ENCODE measurements at places on chromosomes 16 and 17.

GRCh38 chr17:80811181-80812105 lies 180.2 kb upstream of the CHMP6 start:
- no peak for DNase-seq

DNA sequence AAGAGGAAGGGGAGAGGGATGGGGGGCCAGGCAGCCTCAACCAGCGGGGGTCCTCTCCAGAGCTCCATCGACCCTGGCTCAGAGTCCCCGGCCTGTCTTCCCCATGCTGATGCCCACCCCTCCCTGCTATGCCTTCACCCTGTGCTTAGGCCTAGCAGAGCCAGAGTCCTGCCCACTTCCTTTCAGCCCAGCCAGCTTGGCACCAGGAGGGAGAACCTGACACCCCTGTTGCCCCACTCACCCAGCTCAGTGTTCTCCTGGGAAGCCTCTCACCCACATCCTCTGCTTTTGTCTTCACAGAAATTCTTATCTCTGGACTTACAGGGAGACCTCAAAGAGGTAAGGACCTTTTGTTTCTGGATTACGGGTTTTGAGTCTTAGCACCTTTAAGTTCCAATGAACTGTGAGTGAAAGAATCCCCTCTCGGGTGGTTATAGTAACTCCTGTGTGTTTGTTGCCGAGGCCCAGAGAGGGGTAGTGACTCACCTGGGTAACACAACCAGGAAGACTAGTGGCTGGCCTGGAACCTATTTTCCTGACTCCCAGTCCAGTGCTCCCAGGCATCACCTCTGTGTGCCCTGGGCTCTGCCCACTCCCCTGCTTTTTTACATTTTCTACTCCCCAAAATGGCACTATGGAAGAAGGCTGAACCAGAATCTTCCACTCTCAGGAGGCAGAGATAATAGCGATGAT lies 53.3 kb downstream of the CES1 start:
- DNase-seq = no peak

- DNase-seq = no peak
These were observed 3.0 kb downstream of the PHF12 start for GRCh38 chr17:28948342-28948741.

GRCh38 chr16:21950782-21951521 lies 2.2 kb upstream of the UQCRC2 start:
- peak; percentile 64 for DNase-seq

DNA sequence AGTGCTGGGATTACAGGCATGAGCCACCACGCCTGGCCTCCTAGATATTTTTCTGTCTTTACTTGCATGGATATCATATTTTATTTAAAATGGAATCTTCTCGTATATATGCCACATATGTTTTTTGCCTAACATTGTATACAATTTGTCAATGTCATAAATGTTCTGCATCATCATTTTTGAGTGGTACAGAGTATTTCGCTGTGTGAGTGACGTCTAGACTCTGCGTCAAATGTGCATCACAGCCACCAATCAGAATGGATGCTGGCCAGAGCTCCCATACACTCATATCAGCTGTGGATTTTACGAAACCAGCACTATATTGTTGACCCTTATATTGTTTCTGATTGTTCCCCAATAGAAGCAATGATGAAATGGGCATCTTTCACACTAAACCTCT lies 57.2 kb downstream of the ERCC4 start:
- DNase-seq = no peak

- DNase-seq = no peak
These were observed 16.2 kb downstream of the DLG4 start for GRCh38 chr17:7203391-7203790.

DNA sequence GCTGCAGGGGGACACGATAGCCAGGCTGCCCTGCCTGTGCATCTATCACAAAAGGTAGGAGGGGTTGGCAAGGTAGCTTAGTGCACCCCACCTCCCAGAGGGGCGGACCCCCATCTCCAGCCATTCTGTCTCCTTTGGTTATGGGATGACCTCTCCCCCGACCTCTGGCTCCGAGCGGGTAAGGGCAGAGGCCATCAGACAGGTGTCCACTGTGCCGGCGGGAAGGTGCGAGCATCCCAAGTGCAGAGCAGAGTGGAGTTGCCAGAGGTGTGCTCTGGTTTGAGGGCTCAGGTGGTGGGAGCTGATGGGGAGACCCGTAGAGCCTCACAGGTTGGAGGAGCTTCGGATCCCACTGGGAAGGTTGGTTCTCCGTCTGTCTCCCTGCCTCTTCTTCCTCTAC lies 11.7 kb downstream of the LDHD start:
- no peak for DNase-seq

DNA sequence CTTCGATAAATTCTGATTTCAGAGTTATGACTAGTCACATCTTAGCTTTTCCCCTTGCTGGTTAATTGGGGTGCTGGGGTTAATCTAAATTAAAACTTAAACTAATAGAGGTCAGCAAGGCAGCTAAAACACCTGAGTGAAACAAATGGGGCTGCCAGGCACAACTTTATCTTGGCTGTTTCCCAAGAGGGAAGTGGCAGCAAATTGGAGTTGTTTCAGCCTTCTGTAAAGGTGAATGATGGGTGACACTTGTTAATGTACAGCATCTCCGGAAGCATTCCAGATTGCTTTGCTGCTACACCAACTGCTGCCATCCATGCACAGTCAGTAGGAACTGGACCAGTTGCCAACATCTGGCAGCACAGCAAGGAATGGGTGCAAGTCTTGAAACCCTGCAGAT lies 43.9 kb downstream of the AATF start:
- DNase-seq = no peak

DNA sequence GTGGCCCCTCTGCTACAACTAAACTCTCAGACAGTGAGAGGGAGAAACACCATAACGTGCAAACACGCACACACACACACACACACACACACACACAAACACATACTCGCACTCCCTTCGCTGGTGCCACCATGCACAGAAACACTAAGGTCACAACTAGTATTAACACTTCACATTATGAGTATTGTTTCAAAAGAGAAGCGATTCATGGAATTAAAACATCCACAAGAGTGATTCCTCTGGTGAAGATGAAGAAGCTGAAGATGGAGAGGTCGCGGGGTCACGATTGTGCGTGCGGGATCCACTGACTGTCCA lies 7.1 kb upstream of the GHDC start:
- no peak for DNase-seq

DNA sequence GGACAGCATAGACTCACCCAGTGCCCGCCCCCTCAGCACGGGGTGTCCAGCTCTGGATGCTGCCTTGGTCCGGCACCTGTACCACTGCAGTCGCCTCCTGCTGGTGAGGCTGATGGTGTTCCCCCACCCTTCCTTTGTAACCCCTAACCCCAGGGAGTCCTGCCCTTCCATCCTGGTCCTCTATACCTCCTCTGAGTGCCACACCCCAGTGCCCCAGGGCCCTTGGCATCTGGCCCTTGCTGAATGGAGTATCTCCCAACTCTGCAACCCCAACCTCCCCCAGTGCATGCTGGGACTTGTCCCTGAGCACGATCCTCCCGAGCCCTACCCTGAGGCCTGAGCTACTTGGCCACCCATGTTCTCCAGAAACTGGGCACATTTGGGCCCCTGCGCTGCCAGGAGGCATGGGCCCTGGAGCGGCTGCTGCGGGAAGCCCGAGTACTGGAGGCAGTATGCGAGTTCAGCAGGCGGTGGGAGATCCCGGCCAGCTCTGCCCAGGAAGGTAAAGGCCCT lies 15.8 kb downstream of the RIPOR1 start:
- DNase-seq = no peak

DNA sequence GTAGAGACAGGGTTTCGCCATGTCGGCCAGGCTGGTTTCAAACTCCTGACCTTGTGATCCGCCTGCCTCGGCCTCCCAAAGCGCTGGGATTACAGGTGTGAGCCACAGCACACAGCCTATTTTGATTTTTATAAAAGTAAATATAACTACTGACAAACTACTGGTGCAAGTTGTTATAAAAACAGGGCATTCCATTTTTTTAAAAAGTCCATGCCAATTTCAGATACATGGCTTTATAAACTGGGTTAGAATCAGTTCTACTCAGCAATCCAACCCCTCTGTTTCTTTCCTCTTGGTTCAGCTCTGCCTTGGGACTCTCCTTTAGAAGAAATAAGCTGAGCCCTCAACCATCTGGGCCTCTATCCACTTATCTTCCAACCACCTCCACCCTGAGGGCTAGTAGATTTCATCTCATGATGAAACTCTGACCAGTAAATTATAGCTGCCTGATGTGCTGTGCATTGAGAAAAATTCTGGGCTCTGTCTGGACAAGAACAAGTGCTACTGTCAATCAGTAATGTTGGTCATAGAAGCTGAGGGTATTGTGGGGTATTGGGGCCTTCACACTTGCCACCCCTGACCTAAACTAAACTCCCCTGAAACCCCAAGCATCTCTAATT lies 10.2 kb downstream of the RANBP10 start:
- no peak for DNase-seq

DNA sequence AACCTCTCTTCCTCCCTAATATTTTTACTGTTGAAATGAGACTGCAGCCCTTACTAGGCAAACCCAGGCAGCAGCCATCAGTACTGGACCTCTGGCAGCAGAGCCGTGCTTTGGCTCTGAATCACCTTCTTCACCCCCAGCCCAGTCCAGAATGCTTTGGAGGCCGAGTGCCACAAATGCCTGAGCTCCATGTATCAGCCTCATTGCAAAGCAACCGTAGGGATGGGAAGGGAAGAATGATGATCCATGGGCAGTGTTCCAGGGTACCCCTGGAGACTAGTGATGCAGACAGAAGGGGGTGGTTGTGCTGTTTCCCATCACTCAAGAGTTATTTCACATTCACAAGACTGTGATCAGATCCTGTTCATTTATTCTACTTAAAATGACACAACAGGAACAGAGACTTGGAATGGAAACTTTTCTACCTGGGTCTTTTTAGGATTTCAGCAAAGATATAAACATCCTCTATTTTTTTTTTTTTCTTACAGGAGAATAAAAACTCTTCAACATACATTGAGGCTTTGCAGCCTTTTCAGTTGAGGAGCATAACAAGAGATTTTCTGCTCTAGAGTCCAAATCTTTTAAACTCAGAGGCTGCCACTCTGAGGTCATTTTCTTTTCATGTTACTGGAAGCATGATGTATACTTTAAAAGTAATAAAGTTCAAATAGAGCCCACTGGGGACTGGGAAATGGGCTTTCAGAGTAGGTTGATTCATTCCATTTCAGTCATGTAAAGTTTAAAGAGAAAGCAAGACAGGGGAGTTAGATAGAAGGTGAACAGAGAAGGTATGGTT lies 138.3 kb downstream of the KCNJ2 start:
- no peak for DNase-seq

- DNase-seq = no peak
These were observed 88.5 kb downstream of the ANKRD11 start for GRCh38 chr16:89401641-89402445.

DNA sequence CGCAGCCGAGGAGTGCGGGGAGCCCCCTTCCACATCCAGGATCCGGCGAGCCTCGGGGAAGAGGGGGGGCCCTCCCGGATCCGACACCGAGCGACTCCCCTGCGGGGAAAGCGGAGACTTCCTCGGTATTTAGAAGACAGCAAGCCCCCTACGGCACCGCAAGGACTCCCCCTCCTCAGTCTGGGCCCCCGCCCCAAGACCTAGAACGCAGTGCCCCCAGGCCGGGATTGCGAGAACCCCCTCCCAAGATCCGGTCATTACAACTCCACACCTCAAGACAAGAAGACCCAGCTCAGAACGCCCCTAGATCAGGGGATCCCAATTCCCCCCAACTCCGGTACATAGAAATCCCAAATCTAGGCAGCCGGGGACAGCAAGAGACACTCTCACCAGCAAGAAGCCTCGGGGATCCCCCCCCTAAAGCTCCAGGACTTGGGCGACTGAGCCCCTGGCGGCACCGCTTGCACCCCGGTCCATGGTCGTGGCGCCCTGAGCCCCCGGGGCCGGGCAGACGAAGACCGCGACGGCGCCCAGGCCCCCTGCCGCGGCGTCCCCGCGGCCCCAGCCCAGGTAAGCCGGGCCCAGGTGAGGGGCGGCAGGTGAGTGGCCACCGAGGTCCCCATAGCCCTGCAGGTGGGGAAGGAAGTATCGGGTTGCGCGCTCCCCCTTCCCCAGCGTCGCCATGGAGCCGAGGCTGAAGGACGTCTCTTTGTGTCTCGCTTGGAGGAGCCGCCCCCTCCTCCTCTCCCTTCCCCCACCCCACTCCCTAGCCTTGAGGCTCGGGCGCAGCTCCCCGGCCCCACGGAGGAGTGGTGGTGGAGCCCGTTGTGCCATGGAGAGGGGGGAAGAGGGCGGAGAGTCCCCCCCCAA lies 641 bp downstream of the SBK1 start:
- DNase-seq = no peak

GRCh38 chr17:80904036-80904753 lies 87.4 kb upstream of the CHMP6 start:
- DNase-seq = no peak

- no peak for DNase-seq
These were observed 806 bp downstream of the MRM1 start for GRCh38 chr17:36602030-36602748.

DNA sequence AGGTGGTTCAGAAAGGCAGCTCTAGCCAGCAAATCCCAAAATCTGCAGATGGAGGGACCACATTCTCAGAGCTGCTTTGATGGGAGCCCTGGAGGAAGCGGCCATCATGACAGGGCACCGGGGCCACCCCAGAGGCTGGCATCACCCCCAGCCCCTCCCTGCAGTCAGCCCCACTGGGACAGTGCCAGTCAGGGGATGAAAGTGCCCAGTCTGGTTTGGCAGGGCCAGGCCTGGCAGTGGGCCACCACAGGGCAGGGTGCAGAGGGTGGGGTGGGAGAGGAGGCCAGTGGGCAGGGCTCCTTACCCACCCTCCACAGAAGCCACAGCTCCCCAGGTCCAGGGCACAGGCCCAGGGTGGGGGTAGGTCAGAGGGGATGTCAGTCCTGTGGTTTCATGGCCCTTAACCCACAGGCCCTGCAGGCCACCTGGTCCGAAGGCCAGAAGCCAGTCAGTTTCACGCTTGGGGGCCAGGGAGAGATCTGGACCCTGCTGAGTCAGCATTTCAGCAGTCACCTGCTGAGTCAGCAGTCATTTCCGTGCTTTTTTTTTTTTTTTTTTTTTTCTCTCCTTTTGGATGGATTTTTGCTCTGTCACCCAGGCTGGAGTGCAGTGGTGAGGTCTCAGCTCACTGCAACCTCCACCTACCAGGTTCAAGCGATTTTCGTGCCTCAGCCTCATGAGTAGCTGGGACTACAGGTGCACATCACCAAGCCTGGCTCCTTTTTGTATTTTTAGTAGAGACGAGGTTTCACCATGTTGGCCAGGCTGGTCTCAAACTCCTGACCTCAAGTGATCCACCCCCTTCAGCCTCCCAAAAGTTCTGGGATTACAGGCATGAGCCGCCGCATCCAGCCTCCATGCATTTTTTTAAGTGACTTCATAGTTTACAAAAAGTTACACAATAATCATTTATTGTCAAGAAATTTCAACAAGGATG lies 10.4 kb downstream of the SLC25A10 start:
- no peak for DNase-seq

- no peak for DNase-seq
These were observed 162.2 kb upstream of the TNRC6C start for GRCh38 chr17:77796176-77796860.

Data from Ammon's horn (tissue), 1 donor.